Heart right ventricle (tissue), 16 donors: ENCODE measurements at places on chromosomes 16 and 17.

GRCh38 chr17:50917418-50917743 is 51.2 kb upstream of the TOB1 start:
- no peak for DNase-seq

GRCh38 chr16:22874394-22874793 is 60.4 kb downstream of the HS3ST2 start:
- no peak for DNase-seq

- no peak for DNase-seq
Observed at GRCh38 chr16:68273896-68274295, 9.6 kb downstream of the SLC7A6 start.

- DNase-seq, result no peak
Observed at GRCh38 chr16:69804297-69804696, 42.2 kb downstream of the WWP2 start.

- peak; percentile 31 for DNase-seq
Observed at GRCh38 chr16:27720731-27721530, 171.0 kb downstream of the KATNIP start.
